ENCODE measurements at places on chromosomes 3 and 15.

GRCh38 chr3:43221076-43221475 lies 65.3 kb upstream of the SNRK start:
- no peak for DNase-seq

DNA sequence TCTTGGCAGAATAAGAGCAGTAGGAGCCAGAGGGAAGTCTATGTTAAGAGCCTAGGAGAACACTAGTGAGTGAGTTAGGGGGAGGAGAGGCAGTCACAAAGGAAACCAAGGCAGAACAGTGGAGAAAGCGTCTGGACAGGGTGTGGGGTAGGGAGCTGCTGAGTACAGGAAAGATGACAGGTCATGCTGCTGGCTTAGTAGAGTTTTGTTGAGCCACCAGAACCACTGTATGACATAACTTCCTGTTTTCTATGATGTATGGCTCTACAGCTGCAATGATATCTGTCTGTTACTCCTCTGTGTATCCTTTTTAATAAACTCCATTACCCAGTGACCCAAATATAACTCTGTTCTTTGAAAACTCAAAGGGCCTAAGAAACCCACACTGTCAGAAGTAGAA lies 10.6 kb upstream of the STT3B start:
- DNase-seq = peak; percentile 26

GRCh38 chr3:34782871-34783270 lies 856.5 kb upstream of the ARPP21 start:
- no peak for DNase-seq

- DNase-seq = no peak
Measured at GRCh38 chr3:116423945-116424344, 21.3 kb downstream of the LSAMP start.

- DNase-seq = no peak
Measured at GRCh38 chr3:71281280-71281679, 302.2 kb downstream of the FOXP1 start.

GRCh38 chr3:150391161-150391560 lies 16.9 kb upstream of the TSC22D2 start:
- DNase-seq = no peak

DNA sequence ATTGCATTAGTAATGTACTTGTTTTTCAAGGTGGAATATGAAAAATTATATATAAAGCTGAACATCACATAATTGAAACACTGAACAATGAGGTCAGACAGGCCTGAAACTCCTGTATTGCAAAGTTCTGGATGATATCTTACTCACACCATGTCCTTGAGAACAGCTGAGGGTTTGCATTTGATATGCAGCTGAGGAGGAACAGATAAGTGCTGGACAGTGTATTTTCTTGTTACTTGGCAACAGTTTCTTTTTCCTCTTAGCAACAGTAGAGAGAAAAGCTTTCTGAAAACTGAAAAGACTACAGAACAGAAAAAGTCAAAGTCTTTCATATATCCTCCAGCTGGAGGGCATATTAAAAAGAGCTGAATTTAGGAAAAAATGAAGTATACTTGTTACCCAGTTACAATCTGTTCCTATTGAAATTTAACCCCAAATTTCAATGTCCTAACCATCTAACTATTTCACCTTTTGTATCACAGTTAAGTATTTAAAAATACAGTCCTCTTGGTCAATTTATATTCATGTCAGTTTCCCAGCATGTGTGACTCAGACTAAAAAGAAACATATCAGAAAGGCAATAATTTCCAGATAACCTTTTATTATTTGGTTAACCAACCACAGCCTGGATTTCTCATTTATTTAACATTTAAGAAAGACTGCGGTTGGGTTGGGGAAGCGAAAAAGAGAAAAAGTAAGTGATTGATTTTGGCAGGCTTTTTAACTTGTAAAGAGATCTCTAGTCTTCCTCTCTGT lies 733.0 kb upstream of the DPPA4 start:
- DNase-seq = peak; percentile 7
